T follicular helper cell (primary cell): ENCODE measurements at places on chromosomes 5 and 9.

DNA sequence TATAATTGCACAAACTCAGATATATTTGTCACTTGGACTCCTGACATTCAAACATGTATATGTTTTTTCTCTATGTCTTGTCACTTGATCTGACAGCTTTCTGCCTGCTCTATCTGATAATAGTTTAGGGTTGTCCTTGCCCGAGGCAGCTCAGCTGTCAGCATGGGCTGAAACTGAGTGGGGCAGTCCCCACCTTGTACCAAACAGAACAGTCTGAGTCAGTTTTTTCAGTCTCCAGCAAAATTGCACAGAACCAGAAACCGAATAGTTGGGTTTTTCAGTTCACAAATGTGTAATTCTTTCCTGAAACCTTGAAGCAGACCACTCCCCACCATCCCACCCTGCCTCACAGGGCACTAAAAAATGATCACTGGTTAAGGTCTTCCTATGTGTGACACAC is 9.5 kb upstream of the HAND1 start:
- no peak for DNase-seq

- no peak for DNase-seq
Measured at GRCh38 chr5:14326035-14326903, 183.1 kb downstream of the TRIO start.

DNA sequence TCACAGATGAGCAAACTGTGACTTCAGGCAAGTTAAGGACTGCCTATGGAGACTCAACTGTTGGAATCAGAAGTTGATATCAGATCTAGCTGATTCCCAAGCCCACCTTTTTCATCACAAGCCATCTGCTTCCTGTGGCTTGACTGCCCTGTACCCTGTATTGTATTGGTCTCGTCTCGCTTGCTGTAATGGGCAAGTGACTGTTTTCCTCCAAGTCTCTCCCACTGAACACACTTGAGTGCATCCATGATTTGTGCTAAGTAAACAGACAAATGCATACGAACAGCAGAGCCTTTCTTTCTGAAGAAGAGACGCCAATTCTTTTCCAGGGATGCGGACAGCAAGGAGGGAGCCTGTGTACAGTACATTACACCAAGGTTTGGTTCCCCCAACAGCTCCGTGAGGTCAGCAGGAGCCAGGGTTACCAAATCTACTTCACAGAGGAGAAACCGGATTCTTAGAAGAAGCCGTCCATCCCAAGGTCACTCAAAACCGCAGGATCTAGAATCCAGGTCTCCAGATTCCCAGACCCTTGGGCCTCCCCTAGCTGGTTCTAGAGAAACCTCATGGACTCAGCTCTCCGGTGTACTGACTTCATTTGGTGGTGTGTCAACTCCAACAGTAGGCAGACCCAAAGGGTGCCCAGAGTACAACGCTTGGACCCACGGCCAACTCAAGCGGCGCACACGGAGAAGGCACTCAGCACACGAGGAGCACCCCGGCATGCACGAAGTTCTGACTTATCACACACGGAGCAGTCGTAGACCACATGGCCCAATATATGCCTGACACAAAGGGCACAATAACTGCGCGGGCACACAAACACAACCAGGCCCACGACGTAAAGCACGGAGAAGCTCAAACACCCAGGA is 1.1 kb downstream of the BAG1 start:
- no peak for DNase-seq

GRCh38 chr5:31116466-31117031 is 76.9 kb upstream of the CDH6 start:
- DNase-seq, result no peak

- DNase-seq, result no peak
Measured at GRCh38 chr9:126494264-126494663, 119.5 kb upstream of the LMX1B start.

GRCh38 chr9:99199938-99200539 is 21.7 kb downstream of the ALG2 start:
- DNase-seq, result no peak

DNA sequence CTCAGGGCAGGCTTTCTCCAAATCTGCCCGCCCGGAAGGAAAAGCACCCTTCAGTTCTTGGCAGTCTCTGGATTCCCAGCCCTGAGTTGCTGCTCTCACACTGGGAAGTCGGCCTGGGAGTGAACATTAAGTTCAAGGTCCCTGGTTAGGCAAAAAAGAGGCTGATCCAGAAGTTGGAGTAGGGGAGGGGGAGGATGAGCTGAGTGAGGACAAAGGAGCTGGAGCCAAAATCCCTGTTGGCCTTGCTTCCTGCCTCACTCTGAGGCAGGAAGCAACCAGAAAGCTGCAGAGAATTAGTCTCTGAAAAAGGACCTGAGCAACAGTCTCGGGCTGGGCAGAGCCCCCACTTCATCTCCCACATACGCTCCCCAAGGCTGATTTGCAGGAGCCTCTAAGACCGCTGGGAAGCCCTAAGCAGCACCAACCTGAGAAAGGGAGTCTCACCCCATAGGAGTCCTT is 15.0 kb upstream of the RPS14 start:
- no peak for DNase-seq

GRCh38 chr5:15690611-15691010 is 190.6 kb downstream of the FBXL7 start:
- DNase-seq, result no peak

- DNase-seq, result no peak
Measured at GRCh38 chr5:43456556-43456955, 27.1 kb downstream of the TMEM267 start.

DNA sequence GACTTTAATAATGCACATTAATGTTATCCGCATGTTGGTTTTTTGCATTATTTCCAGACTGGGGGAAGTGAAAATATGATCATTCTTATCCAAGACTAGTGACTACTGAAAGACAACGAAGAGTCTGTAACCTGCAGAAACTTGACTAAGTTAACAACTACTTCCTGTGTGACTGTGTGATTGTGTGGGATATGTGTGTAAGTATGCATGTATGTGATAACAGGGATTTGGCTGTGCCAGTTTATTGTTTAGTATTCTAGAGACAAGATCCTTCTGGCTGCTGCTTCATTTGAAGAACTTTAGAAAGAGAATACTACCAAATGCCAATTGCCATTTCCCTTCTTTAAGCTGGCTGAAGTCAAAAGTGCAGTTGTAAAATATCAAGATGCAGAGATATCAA is 375.7 kb upstream of the PRR16 start:
- no peak for DNase-seq

DNA sequence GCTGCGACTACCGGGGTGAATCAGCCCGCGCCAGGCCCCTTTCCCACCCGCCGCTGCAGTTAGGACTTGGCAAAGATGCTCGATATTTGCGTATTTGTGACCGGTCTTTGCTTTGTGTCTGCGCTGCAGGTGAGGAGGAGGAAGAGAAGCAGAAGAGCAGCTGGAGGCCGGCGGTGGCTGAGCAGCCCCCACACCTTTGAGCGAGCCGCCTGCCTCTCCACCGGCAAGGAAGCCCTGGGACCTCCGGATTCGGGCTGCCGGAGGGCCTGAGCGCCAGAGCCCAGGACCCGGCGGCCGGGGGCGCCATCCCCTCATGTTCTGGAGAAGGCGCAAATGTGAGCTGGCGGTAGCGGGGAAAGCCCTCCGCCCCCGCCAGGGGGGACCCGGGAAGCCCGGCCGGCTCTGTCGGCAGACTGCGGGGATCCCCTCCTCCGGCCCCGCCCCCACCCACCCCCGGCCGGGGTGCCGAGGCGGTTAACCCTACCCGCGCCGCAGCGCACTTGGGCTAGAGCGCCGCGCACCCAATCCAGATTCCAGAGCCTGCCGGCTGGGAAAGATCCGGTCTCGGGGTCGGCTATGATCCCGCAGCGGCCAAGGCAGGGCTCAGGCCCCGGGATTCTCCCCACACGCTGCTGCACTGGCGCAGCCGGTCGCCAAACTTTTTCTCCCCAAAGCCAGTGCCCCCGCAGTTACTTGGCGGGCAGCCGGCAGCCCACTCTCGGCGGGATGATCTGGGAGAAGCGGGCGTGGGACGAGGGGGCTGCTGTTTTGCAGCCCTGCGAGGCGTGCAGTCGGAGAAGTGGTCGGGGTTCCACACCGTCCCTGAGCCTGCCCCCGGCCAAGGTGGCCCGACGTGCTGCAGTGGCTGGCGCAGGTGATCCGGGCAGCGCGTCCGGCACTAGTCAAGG is 800 bp upstream of the KCNN2 start:
- DNase-seq, result no peak

- no peak for DNase-seq
Measured at GRCh38 chr9:15430920-15431844, 8.5 kb downstream of the SNAPC3 start.

- DNase-seq, result no peak
Measured at GRCh38 chr5:158406884-158407823, 548.2 kb upstream of the CLINT1 start.

GRCh38 chr9:18043978-18044377 is 430.0 kb upstream of the ADAMTSL1 start:
- DNase-seq, result no peak

DNA sequence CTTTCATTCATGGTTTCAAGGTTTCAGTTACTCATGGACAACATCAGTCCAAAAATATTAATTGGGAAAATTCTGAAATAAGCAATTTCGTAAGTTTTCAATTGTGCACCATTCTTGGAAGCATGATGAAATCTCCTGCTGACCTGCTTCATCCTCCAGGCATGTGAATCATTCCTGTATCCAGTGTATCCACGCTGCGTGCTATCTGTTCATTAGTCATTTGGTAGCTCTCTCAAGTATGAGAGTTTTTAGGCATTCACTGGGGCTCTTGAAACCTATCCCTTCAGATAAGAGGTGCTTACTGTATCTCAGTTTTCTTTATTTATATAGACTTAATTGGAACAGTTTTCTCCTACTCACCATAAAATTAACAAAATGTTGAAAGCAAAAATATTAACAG is 293.0 kb downstream of the CDH12 start:
- DNase-seq, result no peak

DNA sequence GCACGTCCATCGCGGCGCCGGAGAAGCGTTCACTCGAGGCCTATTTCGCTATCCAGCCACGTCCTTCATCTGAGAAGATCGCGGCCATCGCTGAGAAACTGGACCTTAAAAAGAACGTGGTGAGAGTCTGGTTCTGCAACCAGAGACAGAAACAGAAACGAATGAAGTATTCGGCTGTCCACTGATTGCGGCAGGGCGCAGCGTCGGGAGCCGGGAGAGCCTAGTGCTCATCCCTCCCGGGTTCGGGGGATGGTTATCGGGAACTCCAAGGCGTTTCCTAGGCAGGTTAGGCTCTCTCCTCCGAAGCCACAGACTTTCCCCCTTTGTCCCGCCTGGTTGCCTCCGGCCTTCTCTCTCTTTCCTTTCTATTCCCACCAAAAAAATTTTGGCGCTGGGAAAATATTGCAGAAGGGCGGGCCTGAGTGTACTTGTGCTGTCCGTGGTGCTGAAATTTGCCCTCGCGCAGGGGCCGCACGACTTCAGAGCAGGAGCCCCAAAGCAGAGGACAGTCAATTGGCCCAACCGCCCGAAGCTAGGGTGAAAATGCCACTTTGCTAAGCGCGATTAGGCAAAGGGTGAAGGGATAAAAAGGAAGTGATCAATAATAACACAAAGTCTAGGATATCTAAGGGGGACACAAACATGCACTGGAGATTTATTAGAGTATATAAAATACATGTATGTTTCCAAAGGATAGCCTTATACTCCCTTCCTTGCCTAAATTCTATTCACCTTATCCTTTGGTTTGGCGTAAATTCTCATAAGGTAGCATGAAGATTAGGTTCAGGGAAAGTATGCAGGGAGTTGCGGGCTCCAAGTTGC is 1.8 kb downstream of the POU4F3 start:
- DNase-seq, result no peak

DNA sequence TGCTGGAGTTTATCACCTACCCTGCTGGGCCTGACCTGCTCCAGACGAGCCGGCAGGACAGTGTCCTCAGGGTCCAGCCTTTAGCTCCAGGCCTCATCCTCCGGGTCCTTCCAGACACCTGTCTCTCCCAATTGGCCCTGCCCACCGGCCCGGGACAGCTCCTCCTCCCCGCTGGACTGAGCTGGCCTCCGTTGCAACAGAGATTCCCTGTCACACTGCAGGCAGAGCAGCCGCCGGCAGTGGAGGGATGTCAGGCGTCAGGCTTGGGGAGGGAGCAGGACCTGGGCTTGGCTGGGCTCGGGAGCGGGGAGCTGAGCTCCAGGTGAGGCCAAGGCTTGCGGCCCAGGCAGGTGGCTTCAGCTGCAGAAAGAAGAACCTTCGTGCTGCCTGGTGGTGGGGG is 1.7 kb downstream of the KCNT1 start:
- DNase-seq, result no peak
